Choroid plexus epithelial cell (primary cell): ENCODE measurements at places on chromosomes 3 and 15.
A peak's percentile ranks its signal among the peaks of the same experiment; 100 is the strongest.

- no peak for DNase-seq
Observed at GRCh38 chr3:127714125-127714571, 41.4 kb downstream of the ABTB1 start.

- no peak for DNase-seq
Observed at GRCh38 chr15:73130830-73131229, 78.6 kb downstream of the NEO1 start.

DNA sequence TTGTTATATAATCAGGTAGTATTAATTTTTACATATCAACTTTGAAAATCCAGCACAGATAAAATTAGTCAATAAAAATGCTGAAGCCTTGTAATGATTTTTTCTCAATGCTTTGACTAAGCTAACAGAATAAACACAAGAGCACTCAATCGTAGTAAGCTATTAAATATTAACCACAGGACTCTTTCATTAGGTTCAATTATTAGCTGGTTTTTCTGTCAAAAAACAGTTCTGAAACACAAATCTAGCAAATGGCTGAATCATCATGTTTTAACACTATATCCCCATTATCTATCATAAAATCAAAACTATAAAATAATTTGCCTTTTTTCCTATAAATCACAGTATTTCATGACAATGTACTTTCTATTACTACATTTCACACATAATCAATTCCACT is 69.6 kb downstream of the PLOD2 start:
- DNase-seq: no peak

DNA sequence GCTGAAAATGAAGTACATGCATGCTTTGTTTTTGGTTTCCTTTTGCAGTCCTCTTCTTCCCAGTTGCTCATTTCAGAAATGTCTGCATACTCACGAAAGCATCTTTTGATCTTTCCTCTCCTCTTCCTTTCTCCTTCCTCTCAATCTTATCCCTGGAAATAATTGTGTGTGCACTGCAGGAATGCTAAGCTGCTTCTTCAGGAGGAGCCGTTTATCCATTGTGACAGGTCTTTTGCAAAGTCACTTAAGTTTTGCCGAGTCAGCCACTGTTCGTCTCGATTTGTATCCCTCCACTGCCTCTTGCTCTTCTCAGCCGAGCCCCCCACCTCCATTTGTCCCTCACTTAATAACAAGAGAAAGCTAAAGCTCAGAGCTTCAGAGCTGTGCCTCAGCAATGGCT is 597.6 kb downstream of the AGBL1 start:
- no peak for DNase-seq

DNA sequence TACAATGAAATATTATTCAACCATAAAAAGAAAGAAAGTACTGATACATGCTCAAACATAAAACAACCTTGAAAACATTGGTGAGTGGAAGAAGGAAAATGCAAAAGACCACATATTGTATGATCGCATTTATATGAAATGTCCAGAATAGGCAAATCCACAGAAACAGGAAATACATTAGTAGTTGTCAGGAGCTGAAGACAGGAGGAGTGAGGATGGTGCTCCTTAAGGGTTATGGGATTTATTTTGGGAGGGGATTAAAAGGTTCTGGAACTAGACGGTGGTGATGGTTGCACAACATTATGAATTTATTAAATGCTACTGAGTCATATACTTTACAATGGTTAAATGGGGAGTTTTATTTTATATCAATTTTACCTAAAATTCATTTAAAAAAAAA is 12.1 kb upstream of the MAGI1 start:
- no peak for DNase-seq

DNA sequence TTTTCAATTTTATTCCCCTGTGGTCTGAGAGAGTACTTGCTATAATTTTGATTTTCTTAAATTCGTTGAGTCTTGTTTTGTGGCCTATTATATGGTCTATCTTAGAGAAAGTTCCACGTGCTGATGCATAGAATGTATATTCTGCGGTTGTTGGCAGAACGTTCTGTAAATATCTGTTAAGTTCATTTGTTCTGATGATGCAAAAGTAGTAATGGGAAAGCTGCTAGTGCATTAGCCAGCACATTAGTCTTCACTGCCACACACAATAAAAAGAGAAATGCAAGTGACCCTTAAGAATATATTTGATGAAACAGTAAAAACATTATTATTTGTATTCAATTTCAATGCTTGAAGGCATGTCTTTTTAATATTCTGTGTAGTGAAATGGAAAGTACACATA is 84.8 kb downstream of the GTPBP8 start:
- no peak for DNase-seq

- no peak for DNase-seq
Observed at GRCh38 chr3:12993517-12994356, 79.5 kb downstream of the IQSEC1 start.

DNA sequence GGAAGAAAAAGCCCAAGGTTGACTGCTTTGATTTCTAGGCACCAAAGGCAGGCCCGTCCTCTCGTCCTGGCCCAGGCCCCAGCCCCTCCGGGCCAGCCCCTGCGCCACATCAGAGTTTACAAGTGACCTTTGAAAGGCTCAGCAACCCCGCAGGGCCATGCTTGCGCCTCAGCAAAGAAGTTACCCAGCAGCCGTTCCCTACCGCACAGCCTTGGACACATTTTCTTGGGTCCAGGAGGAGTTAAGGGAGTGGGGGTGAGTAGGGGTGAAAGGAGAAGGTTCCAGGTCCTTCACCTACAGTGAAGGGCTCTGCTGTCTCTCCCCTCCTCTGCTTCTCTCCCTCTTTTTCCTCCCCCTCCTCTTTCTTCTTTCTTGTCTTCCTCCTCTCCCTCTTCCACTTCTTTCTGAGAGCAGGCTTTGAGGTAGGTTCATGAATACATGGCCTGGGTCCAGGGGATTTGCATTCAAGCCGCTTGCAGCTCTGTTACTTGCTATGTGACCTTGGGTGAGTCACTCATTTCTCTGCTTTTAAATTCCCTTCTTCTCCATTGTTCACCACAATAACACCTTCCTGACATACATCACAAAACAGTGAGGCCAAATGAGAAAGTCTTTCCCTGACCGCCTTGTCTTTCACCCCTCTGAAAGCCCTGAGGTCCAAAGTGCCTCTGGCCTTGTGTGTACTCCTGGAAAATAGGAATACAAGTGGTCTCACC is 223.3 kb upstream of the TPRG1 start:
- peak; percentile 99 for DNase-seq

DNA sequence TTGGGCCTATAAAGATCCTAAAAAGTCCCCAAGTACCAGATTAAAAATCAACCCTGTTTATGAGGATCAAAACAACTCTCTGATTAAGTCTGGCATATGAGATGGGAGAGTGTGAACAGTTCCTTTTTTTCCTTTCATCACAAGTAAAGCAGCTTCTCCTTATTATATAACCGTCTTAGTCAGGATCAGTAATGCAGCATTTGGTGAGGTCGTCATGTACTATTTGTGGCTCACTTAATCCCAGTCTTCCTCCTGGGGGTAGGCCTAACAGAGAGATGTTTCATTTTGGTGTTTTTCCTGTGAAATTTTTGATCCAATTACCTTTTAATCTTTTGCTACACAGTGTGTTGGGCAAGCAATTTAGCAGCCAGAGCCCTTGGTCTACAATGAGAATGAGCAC is 333.1 kb upstream of the KCNMB2 start:
- DNase-seq: no peak

DNA sequence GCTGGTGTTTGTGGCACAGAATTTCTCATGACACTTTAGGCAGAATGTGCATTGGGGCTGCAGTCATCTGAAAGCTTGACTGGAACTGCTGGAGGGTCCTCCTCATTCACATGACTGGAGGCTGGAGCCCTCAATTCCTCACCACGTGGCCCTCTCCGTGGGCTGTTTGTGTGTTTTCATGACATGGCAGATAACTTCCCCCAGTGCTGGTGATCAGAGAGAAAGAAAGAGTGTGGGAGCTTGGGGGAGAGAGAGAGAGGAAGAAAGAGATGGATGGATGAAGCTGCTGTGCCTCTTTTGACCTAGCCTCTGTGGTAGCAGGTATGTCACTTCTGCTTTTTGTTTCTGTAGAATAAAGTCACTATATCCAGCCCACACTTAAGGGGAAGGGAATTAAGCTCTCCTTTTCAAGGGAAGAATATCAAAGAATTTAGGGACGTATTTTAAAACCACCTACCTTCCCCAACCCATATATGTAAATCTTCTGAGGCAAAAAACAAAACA is 169.6 kb upstream of the IL12A start:
- DNase-seq: no peak

DNA sequence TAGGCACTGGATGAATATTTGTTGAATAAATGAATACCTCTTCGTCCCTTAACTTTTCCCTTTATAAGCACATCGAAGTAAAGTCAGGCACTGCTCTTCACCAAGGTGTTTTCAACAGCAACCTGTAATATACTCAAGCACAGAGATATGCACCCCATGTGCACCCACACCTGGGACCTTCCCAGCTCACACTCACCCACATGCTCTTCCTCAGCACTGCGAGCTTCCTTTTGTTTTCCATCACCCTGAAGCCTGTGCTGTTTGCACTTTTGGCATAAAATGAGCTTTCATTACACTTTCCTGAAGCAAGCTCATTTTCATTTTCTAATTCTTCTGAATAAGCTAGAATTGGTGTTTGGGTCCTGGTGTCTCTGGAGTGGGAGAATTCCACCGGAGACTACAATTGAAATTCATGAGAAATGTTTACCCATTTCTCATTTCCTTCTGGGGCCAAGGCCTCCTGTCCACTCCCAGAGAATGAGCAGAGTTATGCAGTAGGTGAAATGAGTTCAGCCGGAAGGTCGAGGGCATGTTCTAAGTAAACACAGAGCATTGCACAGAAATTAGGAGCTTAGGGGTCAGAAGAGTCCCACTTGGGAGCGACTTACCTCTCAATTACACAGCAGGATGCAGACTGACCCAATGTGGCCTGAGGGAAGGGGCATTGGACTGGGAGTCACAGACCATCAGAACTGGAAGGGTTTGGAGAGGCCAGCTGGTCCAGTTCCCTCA is 15.0 kb downstream of the MASP1 start:
- DNase-seq: no peak

DNA sequence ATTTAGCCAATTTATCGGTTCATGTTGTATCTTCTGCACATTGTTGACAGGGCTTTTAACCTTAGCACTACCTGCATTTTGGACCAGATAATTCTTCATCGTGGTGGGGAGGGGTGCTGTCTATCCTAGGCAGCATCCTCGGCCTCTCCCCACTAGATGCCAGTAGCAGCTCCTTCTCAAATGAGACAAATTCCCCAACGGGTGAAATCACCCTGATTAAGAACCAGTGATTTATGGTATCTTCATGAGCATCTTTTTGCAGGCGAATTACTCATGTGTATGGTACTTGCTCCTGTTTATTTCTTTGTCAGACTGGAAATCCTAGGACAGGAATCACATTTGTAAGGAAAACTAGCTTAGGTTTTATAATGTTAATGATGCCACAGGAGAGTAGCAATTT is 68.0 kb downstream of the C3orf70 start:
- DNase-seq: peak; percentile 13

DNA sequence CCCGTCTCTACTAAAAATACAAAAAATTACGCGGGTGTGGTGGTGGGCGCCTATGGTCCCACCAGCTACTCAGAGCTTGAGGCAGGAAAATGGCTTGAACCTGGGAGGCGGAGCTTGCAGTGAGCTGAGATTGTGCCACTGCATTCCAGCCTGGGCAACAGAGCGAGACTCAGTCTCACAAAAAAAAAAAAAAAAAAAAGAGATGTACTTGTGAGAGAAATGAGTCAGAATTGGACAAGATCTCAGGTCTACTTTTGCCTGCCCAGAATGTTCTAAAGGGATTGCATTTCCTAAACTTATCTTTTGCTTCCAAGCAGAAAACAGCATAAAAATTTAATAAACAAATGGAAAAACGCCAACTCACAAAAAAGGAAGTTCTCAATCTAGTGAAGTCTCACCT is 167.5 kb downstream of the NR2F2 start:
- DNase-seq: no peak

- peak; percentile 34 for DNase-seq
Observed at GRCh38 chr15:60859996-60860494, 369.1 kb downstream of the RORA start.

DNA sequence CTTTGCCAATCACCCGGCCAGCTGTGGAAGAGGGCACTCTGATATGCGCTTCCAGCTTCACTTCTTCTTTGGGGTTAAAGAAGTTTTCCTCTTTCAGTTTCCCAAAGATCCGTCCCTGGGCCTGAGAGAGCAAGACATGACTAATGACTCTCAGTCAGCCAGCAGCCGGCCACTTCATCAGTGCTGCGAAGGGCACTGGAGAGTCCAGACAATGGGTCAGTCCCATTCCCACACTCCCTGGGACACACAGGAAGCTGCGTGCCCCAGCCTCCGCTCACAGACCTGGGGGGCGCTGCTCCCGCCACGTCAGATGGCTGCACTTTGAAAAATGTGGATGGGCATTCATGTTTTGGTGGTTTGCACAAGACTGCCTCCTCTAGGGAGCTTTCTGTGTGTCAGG is 63.3 kb downstream of the SENP2 start:
- peak; percentile 57 for DNase-seq

GRCh38 chr3:131883711-131884407 is 151.0 kb downstream of the CPNE4 start:
- DNase-seq: no peak

- no peak for DNase-seq
Observed at GRCh38 chr3:72298201-72299152, 513.5 kb upstream of the PROK2 start.

- peak; percentile 98 for DNase-seq
Observed at GRCh38 chr3:72270072-72270681, 485.2 kb upstream of the PROK2 start.

- no peak for DNase-seq
Observed at GRCh38 chr3:28690176-28690575, 341.6 kb upstream of the AZI2 start.

GRCh38 chr3:197801891-197802778 is 11.1 kb downstream of the LRCH3 start:
- DNase-seq: peak; percentile 56

DNA sequence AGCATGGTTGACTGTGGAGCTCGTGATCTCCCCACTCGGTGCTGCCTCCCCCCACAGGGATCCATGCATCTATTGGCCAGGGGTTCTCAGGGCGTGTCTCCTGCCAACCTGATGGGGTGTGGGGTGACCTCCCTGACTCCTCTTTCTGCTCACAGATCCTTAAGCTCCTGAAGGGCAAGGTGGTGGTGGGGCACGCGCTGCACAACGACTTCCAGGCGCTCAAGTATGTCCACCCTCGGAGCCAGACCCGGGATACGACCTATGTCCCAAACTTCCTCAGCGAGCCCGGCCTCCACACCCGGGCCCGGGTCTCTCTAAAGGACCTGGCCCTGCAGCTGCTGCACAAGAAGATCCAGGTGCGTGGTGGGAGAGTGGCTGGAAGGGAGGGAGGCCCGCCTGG is 7.9 kb downstream of the AEN start:
- DNase-seq: no peak

GRCh38 chr15:71743861-71744382 is 66.4 kb upstream of the NR2E3 start:
- DNase-seq: peak; percentile 82

GRCh38 chr3:55524565-55525244 is 37.6 kb upstream of the WNT5A start:
- DNase-seq: peak; percentile 74

- DNase-seq: no peak
Observed at GRCh38 chr15:85149465-85150129, 167.9 kb downstream of the PDE8A start.
